Stimulated activated CD4-positive, alpha-beta T cell treated with anti-CD3 and anti-CD28 coated beads, Interleukin-4, amount 100 ng/mL, for 1 hour (primary cell): ENCODE measurements at places on chromosomes 6 and 20.

DNA sequence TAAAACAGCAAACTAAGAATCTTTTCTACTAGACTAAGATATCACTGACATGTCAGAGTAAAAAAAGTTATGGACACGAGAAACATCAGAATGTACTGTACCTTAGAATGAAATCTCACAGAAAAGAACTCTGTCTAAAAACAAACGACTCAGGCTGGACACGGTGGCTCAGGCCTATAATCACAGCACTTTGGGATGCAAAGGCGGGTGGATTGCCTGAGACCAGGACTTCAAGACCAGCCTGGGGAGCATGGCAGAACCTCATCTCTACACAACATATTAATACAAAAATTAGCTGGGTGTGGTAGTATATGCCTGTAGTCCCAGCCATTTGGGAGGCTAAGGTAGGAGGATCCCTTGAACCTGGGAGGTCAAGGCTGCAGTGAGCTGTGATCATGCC lies 122.6 kb downstream of the PRND start:
- DNase-seq = no peak

GRCh38 chr6:98841621-98842341 lies 7.4 kb downstream of the POU3F2 start:
- DNase-seq = no peak

DNA sequence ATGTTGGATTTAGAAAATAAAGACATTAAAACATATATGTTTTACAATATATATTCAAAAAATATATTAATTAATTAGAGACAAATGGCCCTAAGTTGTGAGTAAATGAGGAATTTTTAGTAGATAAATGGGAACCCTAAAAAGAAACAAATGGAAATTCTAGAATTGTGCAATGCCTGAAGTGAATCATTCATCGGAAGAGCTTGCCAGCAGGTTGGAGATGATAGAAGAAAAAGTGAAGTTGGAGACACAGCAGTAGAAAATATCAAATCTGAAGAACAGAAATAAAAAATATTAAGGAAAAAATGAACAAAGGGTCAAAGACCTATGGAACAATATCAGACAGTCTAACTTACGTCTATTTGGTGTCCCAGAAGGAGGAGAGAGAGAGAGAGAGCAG lies 109.4 kb upstream of the NEDD9 start:
- DNase-seq = no peak

- no peak for DNase-seq
These were observed 24.7 kb upstream of the SRPK1 start for GRCh38 chr6:35945650-35946025.

DNA sequence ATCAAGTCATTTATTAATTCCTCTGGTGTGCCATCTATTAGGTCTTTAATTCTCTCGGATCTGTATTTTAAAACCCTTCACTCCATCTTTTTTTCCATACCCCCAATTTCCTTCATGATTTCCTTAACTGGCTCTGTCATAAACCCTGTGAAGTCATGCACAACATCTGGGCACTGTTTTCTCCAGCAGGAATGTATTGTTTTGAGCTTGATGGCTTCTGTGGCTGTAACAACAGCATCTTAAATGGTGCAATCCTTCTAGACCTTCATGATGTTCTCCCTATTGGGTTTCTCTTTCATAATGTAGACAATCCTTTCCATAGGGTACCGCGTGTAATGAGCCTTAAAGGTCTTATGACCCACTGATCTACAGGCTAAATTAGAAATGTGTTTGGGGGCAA lies 29.0 kb downstream of the CDK19 start:
- DNase-seq = no peak

DNA sequence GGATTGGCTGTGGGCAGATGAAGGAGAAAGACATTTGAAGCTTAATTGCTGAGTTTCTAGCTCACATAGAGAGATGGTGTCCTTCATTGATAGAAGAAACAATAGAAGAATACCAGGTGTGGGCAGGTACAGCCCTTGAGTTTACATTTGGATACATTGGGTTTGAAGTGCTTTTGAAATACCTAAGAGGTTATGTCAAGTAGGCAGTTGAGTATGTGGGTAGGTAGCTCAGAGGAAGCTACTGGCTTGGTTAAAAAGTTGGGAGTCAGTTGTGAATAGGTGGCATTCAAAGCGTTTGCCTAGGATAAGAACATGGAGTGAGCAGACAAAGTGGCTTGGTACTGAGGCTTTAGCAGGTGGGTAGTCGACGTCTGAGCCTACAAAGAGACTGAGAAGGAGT lies 25.0 kb downstream of the NDUFAF5 start:
- DNase-seq = no peak

DNA sequence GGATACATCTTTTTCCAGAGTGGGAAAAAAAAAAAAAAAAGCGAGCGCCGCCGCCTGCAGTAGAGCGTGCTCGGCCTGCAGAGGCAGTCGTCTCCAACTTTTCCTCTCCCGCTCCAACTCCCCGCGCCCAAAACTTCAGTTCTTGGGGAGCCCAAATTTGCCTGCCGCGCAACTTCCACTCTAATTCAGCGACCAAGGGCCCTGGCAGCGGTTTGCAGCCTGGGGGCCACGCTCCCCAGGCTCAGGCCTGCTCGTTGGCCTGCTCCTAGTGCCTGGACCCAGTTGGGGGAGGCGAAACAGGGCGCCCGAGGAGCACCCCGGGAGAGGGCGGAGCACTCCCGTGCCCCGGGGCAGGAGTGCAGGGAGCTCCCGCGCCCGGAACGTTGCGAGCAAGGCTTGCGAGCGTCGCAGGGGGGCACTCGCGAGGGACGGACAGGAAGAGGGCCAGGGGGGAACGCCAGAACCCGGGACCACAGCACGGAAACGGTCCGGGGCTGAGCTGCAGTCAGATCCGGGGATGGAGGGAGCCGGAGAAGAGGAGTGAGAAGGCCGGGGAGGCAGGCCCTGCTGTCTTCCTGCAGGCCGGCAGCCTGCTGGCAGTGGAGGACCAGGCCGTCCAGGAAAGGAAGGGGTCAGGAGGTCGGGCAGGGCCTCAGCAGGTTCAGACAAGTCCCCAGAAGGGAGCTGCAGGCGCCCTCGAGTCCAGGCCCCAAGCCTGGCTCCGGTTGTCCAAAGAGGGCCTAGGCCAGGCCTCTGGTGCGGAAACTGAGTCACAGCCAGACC lies at the start of gene STX16:
Gene STX16 (plus strand): TSS at position 508 of the 783 bp plus-strand sequence. CDS start 724 bp downstream, outside the sequence.
- DNase-seq = peak; percentile 88

- no peak for DNase-seq
These were observed 18.4 kb downstream of the UBE3D start for GRCh38 chr6:83047065-83047754.

GRCh38 chr6:113920663-113921267 lies 50.2 kb downstream of the HDAC2 start:
- DNase-seq = no peak

GRCh38 chr20:25227317-25227831 lies 20.5 kb upstream of the PYGB start:
- no peak for DNase-seq

DNA sequence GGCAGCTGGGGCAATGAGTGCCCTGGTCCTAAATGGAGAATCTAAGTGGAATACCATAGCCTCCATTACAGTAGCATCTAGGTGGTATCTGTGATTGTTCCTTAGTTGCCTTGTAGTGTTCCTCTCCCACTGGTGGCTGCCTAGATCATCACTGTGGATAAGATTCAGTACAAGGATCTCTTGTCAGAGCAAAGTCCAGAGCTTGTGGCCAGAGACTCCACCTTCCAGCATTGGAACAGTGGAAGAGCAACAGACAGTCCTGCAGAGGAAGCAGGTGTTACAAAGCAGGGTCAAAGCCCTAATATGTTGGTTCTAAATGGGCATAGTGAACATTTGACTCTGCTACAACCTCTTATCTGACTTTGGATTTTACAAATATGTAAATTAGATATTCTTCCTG lies 194.1 kb upstream of the GRIK2 start:
- no peak for DNase-seq

- no peak for DNase-seq
These were observed 6.7 kb downstream of the SNAI1 start for GRCh38 chr20:49989234-49990065.

DNA sequence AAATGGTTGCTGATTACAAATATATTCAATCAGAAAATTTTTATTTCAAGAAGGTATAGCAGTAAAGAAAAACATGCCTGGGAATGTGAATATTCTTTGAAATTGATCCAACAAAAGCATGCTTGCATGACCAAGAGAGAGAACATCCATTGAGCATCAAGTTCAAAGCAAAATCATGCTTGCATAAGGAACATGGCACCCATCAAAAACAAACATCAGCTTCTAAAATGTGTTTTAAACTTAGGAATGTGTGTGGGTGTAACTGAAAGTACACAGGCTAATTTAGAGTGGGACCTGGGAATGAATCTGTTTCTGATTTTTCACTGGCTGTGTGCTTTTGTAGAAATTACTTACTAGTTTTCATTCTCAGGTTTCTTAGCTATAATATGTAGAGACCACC lies 5.6 kb downstream of the SLC17A5 start:
- DNase-seq = no peak

- DNase-seq = no peak
These were observed 36.5 kb downstream of the SYTL3 start for GRCh38 chr6:158686311-158686710.

- no peak for DNase-seq
These were observed 28.6 kb upstream of the LAMP5 start for GRCh38 chr20:9485614-9486340.

DNA sequence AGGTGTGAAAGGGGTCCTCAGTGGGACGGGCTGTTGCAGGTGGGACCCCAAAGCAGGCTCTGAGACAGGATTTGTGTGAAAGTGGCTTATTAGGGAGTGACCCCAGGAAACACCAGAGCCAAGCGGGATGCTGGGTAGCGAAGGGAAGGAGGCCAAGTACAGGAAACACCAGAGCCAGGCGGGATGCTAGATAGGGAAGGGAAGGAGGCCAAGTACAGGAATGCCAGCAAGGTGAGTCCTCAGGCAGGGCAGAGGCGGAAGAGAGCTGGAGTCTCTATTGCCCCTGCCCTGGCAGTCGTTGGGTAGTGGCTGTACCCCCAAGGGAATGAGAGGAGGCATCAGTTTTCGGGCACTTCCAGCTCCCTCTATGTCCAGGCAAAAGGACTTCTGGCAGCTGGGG lies 30.5 kb upstream of the TGM2 start:
- no peak for DNase-seq

DNA sequence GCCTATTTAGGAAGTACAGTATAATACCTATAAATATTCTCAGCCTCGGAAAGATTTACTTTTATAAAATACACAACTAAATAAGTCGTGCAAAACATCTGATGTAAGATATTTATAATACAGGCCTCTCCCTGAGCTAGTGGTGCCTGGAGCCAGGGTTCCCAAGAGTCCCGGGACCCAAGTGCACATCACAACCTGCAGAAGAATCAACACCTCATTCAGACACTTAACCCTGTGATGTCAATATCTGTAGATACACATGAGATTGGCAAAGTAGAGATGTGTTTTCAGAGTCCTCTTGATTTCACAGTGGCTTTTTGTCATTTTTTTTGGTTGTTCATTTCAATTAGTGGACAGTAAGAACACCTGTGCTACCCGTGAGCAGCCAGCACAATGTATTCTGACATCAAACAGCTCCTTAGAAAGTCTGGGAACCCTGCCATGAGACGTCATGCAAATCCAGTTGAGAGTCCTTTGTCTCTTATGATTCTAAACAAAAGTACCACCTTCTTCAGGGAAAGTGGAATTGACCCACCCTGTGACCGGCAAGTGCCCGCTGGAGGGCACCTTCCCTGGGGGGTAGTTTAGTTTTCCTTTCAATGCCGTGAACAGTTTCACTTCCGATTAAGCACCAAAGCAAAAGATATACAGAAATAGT lies 101.6 kb downstream of the DACT2 start:
- DNase-seq = no peak

- no peak for DNase-seq
These were observed 46.1 kb upstream of the UNC93A start for GRCh38 chr6:167244991-167245390.

DNA sequence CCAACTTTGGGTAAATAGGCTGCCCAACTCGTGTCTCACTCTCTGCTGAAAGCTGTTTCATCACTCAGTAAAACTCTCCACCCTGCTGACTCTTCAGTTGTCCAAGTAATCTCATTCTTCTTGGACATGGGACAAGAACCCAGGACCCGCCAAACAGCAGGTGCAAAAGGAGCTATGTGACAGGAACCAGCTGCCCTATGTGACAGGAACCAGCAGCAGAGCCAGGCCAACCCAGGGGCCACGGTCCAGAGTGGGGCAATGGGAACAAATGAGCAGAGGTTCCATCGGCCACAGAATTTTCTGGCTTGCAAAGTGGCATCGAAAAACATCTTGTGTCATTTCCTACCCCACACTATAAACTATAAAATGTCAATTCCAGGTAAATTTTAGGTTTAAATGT lies 56.5 kb downstream of the MOXD1 start:
- no peak for DNase-seq

DNA sequence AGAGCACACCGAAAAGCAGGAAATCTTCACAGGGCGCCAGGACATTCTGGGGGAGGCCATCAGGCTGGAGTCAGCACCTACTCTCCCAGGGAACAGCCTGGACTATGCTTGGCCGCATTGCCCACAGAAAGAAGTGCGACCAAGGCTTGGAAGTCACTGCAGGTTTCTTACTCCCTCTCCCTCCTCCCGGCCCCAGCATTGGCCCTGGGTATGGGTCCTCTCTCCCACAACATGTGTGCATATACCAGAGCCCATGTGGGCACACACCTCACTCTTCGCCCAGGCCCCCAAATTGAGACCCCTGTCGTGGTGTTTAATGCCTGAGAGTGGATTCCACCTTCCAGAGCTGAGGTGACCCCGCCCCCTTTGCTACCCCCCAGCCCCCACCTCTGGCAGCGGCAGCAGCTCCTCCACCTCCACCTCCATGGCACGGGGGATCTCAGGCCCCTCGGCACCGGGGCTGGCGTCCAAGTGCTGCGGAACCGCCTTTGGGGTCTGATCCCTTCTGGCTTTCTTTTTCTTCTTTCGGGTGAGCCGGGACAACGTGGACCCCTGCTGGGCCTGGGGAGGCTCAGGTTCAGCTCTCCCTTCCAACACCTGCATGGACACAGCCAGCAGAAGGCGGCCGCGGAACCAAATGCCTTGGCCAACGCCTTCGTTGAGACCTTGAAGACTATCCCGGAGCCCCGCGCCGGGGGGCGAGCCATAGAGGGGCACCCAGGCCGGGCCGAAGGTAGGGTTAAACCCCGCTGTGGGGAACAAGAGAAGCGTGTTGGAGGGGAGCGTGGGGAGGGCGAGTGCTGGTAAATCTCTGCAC lies 15.2 kb upstream of the SPAG4 start:
- no peak for DNase-seq

DNA sequence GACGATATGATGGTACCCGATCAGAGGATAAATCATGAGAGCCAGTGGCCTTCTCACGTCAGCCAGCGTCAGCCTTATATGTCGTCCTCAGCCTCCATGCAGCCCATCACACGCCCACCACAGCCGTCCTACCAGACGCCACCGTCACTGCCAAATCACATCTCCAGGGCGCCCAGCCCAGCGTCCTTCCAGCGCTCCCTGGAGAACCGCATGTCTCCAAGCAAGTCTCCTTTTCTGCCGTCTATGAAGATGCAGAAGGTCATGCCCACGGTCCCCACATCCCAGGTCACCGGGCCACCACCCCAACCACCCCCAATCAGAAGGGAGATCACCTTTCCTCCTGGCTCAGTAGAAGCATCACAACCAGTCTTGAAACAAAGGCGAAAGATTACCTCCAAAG lies 122.2 kb downstream of the TMEM242 start:
- DNase-seq = no peak
